Upper lobe of right lung (tissue), 1 donor: ENCODE measurements at places on chromosomes 2 and 18. TPM values are rescaled to one million over a fixed set of nuclear protein-coding genes. Genes with fewer than 3 reads are reported as not detected.

The MC5R gene
- total RNA-seq = not detected

The SLC1A4 gene
- 12.2 TPM for total RNA-seq

The VWC2L gene
- total RNA-seq = not detected

The GREB1L gene
- total RNA-seq = 1.2 TPM

The CYP27C1 gene
- not detected for total RNA-seq

The PLCD4 gene
- 1.0 TPM for total RNA-seq

The ASAP2 gene
- 30.9 TPM for total RNA-seq

The OR6B2 gene
- total RNA-seq = not detected

The RNU2-63P gene
- total RNA-seq = not detected

The CAPN14 gene
- total RNA-seq = 0.26 TPM

The HOXD12 gene
- not detected for total RNA-seq

- DNase-seq = no peak
- H3K27me3 ChIP-seq = no peaks in the 10 kb centered on the region
- peaks cover 4% of the 10 kb centered on the region for H3K4me1 ChIP-seq
- no peak overlapping the region for H3K4me3 ChIP-seq
Observed at GRCh38 chr2:187586011-187586641, 31.9 kb upstream of the TFPI start.

GRCh38 chr2:232026910-232027309 lies 65.4 kb downstream of the DIS3L2 start:
- peaks cover 42% of the 10 kb centered on the region for H3K36me3 ChIP-seq
- H3K27ac ChIP-seq = no peak overlapping the region
- H3K4me3 ChIP-seq = no peak overlapping the region
- H3K4me1 ChIP-seq = no peaks in the 10 kb centered on the region

DNA sequence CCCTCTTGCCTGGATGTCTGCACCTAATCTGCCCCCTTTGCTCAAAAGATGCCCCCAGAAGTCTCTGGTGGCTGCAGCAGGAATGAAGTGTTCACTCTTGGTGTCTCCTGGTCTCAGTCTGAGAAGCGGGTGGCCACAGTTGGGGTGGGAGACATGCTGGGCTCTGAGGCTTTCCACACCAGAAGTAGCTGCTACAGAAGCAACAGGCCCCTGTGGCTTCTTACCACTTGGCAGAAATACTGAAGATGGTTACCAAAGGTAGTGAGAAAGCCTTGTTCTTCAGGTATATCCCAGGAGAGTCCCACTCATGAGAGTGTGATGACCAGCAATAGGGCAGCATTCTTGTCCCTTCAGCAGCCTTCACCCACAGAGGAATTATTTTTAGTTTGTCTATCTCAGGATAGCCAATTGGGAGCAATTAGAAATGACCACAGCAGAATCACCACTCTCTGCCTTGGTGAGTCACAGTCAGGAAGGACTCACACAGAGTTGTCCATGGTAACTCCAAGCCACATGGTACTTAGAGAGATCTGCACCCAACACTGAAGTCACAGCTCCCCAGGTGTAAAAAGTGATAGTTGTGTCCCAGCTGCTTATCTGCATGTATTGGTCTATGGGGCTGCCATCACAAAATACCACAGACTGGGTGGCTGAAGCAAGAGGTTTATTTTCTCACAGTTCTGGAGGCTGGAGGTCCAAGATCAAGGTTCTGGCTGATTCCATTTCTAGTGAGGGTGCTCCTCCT lies 169.8 kb upstream of the ID2 start:
- peaks cover 19% of the 10 kb centered on the region for H3K4me1 ChIP-seq
- H3K27ac ChIP-seq = no peak overlapping the region
- no peak overlapping the region for H3K4me3 ChIP-seq
- no peak for DNase-seq

- no peak overlapping the region for H3K27ac ChIP-seq
- no peaks in the 10 kb centered on the region for H3K27me3 ChIP-seq
- H3K4me1 ChIP-seq = peaks cover 3% of the 10 kb centered on the region
Observed at GRCh38 chr2:100413571-100413970, 3.9 kb downstream of the CHST10 start.

GRCh38 chr2:20401489-20401835 lies 45.4 kb upstream of the RHOB start:
- no peak overlapping the region for H3K4me3 ChIP-seq
- no peak for DNase-seq
- no peaks in the 10 kb centered on the region for H3K36me3 ChIP-seq
- no peak overlapping the region for H3K27ac ChIP-seq
- no peaks in the 10 kb centered on the region for H3K27me3 ChIP-seq

GRCh38 chr2:189576396-189576795 lies 4.2 kb downstream of the SLC40A1 start:
- no peaks in the 10 kb centered on the region for H3K27me3 ChIP-seq

- H3K4me3 ChIP-seq = no peak overlapping the region
- peaks cover 10% of the 10 kb centered on the region for H3K4me1 ChIP-seq
- DNase-seq = no peak
- H3K36me3 ChIP-seq = no peaks in the 10 kb centered on the region
- no peaks in the 10 kb centered on the region for H3K27me3 ChIP-seq
- no peak overlapping the region for H3K27ac ChIP-seq
Observed at GRCh38 chr2:75130171-75130570, 69.1 kb downstream of the TACR1 start.

GRCh38 chr2:3349211-3349693 lies 28.4 kb downstream of the EIPR1 start:
- no peak overlapping the region for H3K27ac ChIP-seq
- no peak overlapping the region for H3K4me3 ChIP-seq
- H3K4me1 ChIP-seq = no peaks in the 10 kb centered on the region
- DNase-seq = peak; percentile 52

- no peak overlapping the region for H3K27ac ChIP-seq
- DNase-seq = no peak
- no peaks in the 10 kb centered on the region for H3K36me3 ChIP-seq
- no peak overlapping the region for H3K4me3 ChIP-seq
Observed at GRCh38 chr2:12928197-12928774, 211.6 kb downstream of the TRIB2 start.

DNA sequence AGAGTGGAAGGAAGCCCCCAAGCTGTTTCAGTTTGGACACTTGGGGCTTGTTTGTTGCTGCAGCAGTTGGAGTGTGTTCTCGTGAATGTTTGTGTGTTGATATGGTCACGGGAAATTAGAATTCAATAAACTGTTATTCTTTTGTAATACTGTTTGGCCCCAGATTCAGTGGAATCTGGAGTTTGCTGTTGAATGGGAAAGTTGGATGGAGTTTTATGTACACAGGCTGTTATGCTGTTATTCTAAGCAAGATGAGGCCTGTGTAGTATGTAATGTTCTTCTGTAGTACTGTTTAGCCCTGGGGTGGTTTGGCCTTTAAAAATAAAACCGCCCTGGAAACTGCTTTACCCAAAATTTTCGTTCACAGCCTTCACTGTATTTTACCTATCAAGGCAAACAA lies 810.4 kb upstream of the HS6ST1 start:
- H3K27me3 ChIP-seq = no peaks in the 10 kb centered on the region
- DNase-seq = no peak
- no peaks in the 10 kb centered on the region for H3K4me1 ChIP-seq
- no peaks in the 10 kb centered on the region for H3K36me3 ChIP-seq
- no peak overlapping the region for H3K27ac ChIP-seq

DNA sequence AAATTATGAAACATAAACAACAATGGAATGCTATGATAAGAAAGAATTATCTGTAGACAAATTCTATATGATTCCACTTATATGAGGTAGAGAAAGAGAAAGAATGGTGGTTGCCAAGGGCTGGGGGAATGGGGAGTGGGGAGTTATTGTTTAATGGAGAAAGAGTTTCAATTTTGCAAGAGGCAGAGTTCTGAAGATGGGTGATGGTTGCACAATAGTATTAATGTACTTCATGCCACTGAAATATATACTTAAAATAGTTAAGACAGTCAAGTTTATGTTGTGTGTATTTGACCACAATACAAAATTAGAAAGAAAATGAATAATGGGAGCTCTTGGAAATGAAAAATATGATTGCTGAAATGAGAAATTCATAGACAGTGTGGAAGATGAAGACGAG lies 22.6 kb upstream of the FAM117B start:
- H3K27ac ChIP-seq = no peak overlapping the region
- H3K4me1 ChIP-seq = no peaks in the 10 kb centered on the region
- no peaks in the 10 kb centered on the region for H3K27me3 ChIP-seq
- H3K36me3 ChIP-seq = no peaks in the 10 kb centered on the region
- no peak for DNase-seq

- no peak overlapping the region for H3K4me3 ChIP-seq
- H3K27me3 ChIP-seq = peaks cover 11% of the 10 kb centered on the region
- DNase-seq = no peak
- no peaks in the 10 kb centered on the region for H3K4me1 ChIP-seq
Observed at GRCh38 chr2:11546072-11546471, 12.2 kb downstream of the GREB1 start.

DNA sequence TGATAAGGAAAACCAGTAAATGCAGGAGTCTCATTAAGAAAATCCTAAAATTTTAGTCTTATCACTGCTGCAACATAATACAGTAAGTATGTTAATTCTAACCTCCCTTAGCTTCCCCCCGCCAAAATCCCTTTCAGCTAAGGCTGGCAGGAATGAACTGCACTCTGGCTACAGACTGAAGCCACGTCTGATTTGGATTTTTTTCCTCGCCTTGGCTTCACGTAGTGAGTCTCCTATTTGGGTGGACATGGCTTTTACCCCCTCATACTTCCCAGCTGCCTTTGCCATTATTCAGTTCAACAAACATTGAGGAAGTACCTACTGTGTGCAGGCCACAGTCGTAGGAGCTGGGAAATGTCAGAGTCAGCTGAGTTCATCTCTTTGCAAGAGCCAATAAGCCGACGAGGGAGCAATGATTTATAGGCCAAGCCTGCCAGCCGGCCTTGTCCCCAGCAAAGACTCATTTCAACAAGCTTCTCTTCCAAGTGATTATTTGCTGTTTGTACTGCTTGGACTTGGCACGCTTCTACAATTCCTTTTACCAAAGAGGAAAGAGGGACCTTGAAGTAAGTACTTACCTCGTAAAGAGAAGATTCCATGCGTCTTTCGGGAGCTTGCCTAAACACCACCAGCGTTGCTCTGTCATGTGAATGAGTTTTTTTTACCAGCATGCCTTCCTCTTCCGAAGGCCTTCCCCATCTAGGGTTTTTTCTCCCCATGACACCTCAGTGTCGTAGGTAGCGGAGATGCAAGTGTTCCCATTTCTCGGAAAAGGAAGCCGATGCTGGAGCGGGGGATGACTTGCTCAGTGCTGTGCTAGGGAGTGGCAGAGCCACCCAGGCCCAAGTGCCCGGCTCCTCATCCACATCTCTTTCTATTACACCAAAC lies 138.6 kb downstream of the KLHL29 start:
- H3K4me3 ChIP-seq = no peak overlapping the region
- H3K4me1 ChIP-seq = peaks cover 20% of the 10 kb centered on the region
- H3K27ac ChIP-seq = peak overlapping the region; percentile 42
- no peaks in the 10 kb centered on the region for H3K27me3 ChIP-seq

DNA sequence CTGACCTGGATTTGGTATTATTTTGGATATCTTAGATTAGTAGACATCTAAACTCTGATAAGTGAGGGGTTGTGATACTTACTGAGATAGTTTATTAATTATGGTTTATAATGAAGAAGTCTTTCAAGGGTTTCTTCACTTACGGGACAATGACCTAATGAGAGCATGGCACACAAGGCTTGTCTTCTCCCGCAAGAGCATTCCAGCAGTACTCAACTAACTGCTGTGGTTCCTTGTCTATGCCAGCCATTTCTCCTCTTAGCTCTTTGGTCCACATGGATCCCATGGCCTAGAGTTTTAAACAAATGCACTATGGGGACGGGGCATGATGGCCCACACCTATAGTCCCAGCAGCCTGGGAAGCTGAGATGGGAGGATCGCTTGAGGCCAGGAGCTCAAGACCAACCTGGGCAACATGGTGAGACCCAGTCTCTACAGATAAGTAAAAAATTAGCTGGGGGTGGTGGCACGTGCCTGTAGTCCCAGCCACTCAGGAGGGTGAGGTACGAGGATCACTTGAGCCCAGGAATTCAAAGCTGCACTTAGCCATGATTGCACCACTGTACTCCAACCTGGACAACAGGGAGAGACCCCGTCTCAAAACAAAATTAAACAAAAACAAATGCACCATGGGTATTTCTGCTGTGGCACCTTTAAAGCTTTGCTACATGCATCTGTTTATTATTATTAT lies 161.7 kb upstream of the MYCN start:
- no peaks in the 10 kb centered on the region for H3K27me3 ChIP-seq
- no peak for DNase-seq

GRCh38 chr2:60633615-60634014 lies 80.2 kb upstream of the BCL11A start:
- no peaks in the 10 kb centered on the region for H3K4me1 ChIP-seq
- H3K27ac ChIP-seq = no peak overlapping the region
- no peak for DNase-seq
- no peak overlapping the region for H3K4me3 ChIP-seq
- no peaks in the 10 kb centered on the region for H3K36me3 ChIP-seq
- peaks cover 12% of the 10 kb centered on the region for H3K27me3 ChIP-seq

- H3K4me1 ChIP-seq = peaks cover 55% of the 10 kb centered on the region
- no peaks in the 10 kb centered on the region for H3K27me3 ChIP-seq
- H3K4me3 ChIP-seq = no peak overlapping the region
- no peak for DNase-seq
Observed at GRCh38 chr2:161173541-161174194, 13.4 kb downstream of the TANK start.

DNA sequence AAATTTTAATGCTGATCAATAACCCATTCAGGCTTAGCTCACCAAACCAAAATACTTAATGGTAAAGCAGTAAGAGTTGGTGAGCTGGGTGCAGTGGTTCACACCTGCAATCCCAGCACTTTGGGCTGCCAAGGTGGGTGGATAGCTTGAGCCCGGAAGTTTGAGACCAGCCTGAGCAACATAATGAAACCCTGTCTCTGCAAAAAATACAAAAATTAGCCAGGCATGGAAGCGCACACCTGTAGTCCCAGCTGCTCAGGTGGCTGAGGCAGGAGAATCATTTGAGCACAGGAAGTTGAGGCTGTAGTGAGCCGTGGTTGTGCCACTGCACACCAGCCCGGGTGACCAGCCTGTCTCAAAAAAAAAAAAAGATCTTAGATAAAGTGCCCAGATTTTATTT lies 35.7 kb upstream of the MPP4 start:
- no peak for DNase-seq
- H3K36me3 ChIP-seq = peaks cover 69% of the 10 kb centered on the region
- H3K4me1 ChIP-seq = no peaks in the 10 kb centered on the region
- no peak overlapping the region for H3K27ac ChIP-seq
- no peaks in the 10 kb centered on the region for H3K27me3 ChIP-seq

GRCh38 chr2:200180943-200181342 lies 125.5 kb upstream of the SPATS2L start:
- no peaks in the 10 kb centered on the region for H3K36me3 ChIP-seq
- H3K27ac ChIP-seq = no peak overlapping the region
- no peak for DNase-seq
- no peaks in the 10 kb centered on the region for H3K4me1 ChIP-seq
